ENCODE measurements at places on chromosomes 11 and 22.

GRCh38 chr22:31538815-31539214, 42.5 kb downstream of the SFI1 start:
- DNase-seq: no peak
- H3K27me3 ChIP-seq: no peaks in the 10 kb centered on the region
- H3K4me1 ChIP-seq: no peaks in the 10 kb centered on the region
- peaks cover 3% of the 10 kb centered on the region for H3K36me3 ChIP-seq

DNA sequence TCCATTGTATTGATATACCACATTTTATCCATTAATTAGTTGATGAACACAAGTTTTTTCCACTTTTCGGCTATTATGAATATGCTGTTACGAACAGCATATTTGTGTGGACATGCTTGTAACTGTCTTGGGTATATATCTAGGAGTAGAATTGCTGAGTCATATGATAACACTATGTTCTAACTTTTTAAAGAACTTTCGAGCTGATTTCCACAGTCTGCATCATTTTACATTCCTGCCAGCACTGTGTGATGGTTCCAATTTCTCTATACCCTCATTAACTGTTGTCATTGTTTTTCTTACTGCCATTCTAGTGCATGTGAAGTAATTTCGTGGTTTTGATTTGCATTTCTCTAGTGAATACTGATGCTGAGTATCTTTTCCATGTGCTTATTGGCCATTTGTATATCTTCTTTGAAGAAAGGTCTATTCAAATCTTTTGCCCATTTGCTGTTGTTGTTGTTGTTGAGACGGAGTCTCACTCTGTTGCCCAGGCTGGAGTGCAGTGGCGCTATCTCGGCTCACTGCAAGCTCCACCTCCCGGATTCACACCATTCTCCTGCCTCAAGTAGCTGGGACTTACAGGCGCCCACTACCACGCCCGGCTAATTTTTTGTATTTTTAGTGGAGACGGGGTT, 7.4 kb upstream of the RCE1 start:
- no peak overlapping the region for H3K27ac ChIP-seq
- no peaks in the 10 kb centered on the region for H3K27me3 ChIP-seq
- no peak for DNase-seq
- no peaks in the 10 kb centered on the region for H3K36me3 ChIP-seq

- no peaks in the 10 kb centered on the region for H3K27me3 ChIP-seq
- H3K27ac ChIP-seq: no peak overlapping the region
- DNase-seq: peak; percentile 87
- H3K36me3 ChIP-seq: no peaks in the 10 kb centered on the region
- no peaks in the 10 kb centered on the region for H3K4me1 ChIP-seq
- no peak overlapping the region for H3K4me3 ChIP-seq
Measured at GRCh38 chr11:1628506-1629325, 859 bp upstream of the KRTAP5-5 start.

GRCh38 chr11:43904742-43905535, 24.3 kb downstream of the ALKBH3 start:
- H3K36me3 ChIP-seq: peaks cover 4% of the 10 kb centered on the region

GRCh38 chr11:117230286-117230961, 1.4 kb downstream of the PCSK7 start:
- no peak for DNase-seq
- H3K36me3 ChIP-seq: no peaks in the 10 kb centered on the region
- no peaks in the 10 kb centered on the region for H3K4me1 ChIP-seq
- H3K27ac ChIP-seq: no peak overlapping the region
- no peak overlapping the region for H3K4me3 ChIP-seq

All from aorta (tissue), 5 donors.